A375 (cell line): ENCODE measurements at places on chromosomes 16 and 17. TPM values are rescaled to one million over a fixed set of nuclear protein-coding genes. Genes with fewer than 3 reads are reported as not detected.

FAM83G gene
- total RNA-seq = 20.2 and 22.1 TPM in 2 replicates

CFAP97D1 gene
- not detected in 2 replicates for total RNA-seq

GDPD1 gene
- total RNA-seq = 2.9 and 4.0 TPM in 2 replicates

TLCD3A gene
- total RNA-seq = 20.8 and 27.3 TPM in 2 replicates

CRYBA1 gene
- not detected in 2 replicates for total RNA-seq

FBXO31 gene
- 24.6 and 34.1 TPM in 2 replicates for total RNA-seq

CA5A gene
- not detected in 2 replicates for total RNA-seq

PRAC2 gene
- not detected in 2 replicates for total RNA-seq

SMIM36 gene
- not detected in 2 replicates for total RNA-seq

DNASE1L2 gene
- 1.0 and 1.5 TPM in 2 replicates for total RNA-seq

WDR59 gene
- total RNA-seq = 15.7 and 17.8 TPM in 2 replicates

SLFN14 gene
- total RNA-seq = not detected in 2 replicates

KRTAP16-1 gene
- not detected in 2 replicates for total RNA-seq
